ENCODE measurements at places on chromosomes 1 and 21.
A peak's percentile ranks its signal among the peaks of the same experiment; 100 is the strongest.

DNA sequence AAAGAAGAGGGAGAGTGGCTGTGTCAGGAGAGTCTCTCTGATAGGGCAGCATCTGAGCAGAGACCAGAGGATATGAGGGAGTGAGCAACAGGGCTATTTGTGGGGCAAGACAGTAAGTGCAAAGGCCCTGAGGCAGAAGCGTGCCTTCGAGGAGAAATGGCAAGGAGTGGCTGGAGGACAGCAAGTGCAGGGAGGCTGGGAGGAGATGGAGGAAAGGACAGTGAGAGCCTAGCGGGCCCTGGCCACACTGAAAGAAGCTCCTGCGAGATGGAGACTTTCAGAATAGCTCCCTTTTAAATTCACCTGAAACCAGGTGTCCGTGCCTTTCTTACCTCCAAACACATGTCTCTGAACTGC is 25.2 kb downstream of the EXOC8 start:
- DNase-seq = no peak

DNA sequence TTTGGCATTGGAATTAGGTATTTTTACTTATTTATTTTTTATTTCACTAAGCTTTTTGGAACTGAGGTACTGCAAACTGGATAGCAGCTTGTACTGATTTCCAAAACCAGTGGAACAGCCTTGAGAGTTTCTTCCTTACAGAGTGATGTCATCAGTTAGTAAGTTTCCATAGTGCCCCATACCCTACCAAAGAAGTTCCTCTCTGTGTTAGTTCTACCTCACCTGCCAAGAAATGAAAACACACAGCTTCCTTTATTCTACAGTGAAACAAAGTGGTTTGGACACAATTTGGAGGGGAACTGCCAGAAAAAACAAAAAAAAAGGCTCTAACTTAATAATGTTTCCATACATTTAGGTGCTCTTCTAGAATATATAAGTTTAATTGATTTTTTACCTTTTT is 430.9 kb upstream of the ADGRL2 start:
- DNase-seq = no peak

DNA sequence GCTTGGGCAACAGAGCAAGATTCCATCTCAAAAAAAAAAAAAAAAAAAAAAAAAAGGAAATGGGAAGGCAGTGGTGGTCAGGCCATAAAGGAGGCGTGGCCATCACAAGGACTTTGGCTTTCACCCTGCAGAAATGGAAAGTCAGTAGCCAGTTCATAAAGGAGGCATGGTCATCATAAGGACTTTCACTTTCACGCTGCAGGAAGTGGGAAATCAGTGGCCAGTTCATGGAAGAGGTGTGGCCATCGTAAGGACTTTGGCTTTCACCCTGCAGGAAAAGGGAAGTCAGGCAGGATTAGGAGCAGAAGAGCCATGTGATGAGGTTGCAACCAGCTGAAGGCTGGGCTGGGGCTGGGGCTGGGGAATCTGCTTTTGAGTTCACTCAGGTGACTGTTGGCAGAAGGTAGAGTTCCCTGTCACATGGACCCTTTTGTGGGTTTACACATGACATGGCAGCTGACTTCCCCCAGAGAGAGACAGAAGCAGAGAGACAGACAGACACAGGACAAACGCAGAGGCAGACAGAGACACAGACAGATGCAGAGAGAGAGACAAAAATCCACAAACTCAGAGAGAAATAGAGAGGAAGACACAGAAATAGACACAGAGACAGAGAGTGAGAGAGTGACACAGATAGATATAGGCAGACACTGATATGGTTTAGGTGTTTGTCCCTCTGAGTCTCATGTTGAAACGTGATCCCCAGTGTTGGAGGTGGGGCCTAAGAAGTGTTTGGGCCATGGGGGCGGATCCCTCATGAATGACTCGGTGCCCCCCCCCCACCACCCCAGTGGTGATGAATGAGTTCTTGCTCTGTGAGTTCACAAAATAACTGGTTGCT is 263.9 kb upstream of the KAZN start:
- peak; percentile 76 for DNase-seq

GRCh38 chr21:26965040-26965906 is 1.6 kb downstream of the ADAMTS5 start:
- no peak for DNase-seq

DNA sequence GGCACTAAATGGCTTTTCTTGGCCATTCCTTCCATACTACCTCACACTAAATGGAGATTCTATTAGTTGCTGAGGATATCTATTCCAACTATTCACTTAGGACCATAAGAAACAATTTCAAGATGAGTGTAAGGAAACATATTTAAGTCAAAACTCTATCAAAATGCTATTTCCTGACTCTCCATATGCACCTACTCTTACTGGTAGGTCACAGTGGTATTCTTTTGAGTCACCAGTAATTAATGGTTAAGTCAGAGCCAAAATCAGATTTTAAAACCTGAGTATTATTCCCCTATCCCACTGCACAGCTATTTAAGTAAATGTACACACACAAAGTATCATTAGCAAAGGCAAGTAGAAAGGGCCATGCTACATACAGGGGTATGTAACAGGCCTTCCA is 50.3 kb downstream of the ARID4B start:
- DNase-seq = no peak

GRCh38 chr1:147726168-147726567 is 34.2 kb downstream of the GJA5 start:
- no peak for DNase-seq

- peak; percentile 66 for DNase-seq
Observed at GRCh38 chr1:101293461-101294051, 56.7 kb downstream of the S1PR1 start.

DNA sequence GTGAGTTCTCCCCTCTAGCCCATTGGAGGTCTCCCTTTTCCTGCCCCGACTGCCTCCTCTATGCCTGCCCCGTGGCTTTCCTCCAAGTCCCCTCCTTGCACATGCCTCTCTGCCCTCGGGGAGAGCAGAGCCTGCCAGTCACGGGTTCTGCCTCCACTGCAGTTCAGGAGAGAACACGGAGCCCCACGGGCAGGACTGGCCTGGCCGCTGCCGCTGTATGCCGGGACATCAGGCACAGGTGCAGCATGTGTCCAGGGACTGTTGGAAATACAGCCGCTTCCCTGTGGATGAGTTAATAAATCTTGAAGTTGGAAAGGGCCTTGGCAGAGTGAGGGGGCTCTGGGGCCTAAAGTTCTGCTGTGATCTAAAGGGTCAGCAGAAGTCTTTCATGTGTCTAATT is 676.6 kb downstream of the MATN1 start:
- no peak for DNase-seq

All from OCI-M1 (cell line).